ENCODE measurements at places on chromosomes 3 and 15. TPM values are rescaled to one million over a fixed set of nuclear protein-coding genes. Genes with fewer than 3 reads are reported as not detected.

NMD3 gene
- 38.0 TPM for total RNA-seq

PLA1A gene
- 2.8 TPM for total RNA-seq

GOLGA8O gene
- 0.45 TPM for total RNA-seq

CLDND1 gene
- total RNA-seq = 54.4 TPM

SLC27A2 gene
- total RNA-seq = not detected

CLDN1 gene
- 0.62 TPM for total RNA-seq

PXYLP1 gene
- 4.9 TPM for total RNA-seq

DNA sequence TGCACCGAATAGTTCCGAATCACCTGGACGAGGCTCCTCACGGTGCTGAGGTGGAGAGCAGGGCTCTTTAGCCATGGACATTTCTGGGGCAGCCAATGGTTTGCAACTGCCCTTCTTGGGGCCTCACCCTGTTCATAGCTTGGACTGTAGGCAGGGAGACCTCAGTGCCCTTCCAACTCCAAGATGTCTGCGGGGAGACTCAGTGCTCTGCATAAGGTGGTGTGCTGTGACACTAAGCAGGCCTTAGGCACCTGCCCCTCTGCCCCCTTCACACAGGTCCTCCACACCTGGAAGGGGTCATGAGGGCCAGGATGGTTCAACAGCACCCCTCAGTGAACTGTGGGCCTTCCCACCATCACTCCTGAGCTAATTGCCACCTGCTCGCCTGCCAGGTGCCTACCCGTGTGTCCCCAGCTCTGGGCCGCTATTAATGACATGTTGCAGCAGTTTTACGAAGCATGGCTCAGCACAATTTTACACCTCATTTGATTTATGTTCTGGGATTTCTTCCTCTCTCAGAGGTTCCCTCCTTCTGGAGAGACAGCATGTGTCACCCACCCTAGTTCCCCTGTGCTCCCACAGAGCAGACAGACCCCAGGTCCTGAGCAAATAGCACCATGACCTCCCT is 101.2 kb upstream of the SMAD3 start:
- no peak for DNase-seq

GRCh38 chr15:92574161-92574560 is 81.4 kb downstream of the FAM174B start:
- no peak for DNase-seq

- DNase-seq = no peak
These were observed 79.5 kb downstream of the LRRK1 start for GRCh38 chr15:100998630-100999029.

- no peak for DNase-seq
These were observed 183.2 kb downstream of the MEGF11 start for GRCh38 chr15:66070220-66070934.

- DNase-seq = no peak
These were observed 127.1 kb upstream of the ATP10A start for GRCh38 chr15:25990220-25990619.

DNA sequence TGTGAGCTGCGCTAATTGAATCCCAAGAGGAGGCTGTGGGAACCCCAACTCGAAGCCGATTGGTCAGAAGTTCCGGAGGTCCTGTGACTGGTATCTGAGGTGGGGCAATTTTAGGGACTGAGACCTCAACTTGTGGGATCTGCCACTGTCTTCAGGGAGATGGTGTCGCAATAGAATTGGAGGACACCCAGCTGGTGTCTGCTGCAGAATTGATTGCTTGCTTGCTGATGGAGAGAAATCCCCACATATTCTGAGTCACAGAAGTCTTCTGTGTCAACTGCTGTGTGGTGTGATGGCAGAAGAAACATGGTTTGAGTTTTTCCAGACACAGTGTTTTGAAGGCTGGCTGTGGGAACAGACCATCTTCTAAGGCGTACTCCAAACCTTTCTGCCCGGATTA is 99.7 kb upstream of the PLXNA1 start:
- DNase-seq = no peak

DNA sequence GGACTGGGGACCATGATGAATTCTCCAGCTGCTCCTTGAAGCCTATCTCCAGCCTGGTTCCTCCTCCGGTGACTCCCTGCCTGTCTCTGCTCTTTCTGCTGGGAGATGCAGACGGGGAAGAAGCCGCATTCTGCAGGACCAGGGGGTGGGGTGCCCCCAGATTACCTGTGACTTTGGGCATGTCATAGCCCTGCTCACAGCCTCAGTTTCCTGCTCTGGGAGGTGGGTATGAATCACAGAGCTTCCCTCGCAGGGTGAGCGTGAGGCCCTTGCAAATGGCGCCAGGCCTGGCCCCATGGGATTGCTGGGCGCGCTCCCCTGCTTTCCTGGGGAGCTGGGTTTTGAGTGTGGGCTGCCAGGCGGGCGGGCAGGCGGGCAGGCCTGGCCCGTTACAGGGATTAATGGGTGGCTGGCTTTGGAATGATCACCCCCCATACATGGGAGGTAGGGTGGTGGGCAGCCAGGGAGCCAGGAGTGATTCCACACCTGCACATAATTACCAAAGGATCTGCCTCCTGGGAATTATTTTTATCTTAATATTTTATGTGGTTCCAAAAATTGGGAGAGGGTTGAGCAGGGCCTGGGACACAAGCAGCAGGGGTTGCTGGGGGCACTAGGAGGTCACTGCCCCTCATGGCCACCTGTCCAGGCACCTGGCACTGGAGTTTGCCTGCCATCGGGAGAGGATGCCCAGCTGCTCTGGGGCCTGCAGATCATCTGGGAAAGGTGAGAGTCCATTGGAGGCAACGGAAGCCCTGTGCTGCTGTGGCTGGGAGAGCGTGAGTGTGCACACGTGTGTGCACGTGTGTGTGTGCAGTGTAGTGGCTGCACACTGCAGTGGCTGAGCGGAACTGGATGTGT is 106.8 kb downstream of the WNT7A start:
- no peak for DNase-seq

DNA sequence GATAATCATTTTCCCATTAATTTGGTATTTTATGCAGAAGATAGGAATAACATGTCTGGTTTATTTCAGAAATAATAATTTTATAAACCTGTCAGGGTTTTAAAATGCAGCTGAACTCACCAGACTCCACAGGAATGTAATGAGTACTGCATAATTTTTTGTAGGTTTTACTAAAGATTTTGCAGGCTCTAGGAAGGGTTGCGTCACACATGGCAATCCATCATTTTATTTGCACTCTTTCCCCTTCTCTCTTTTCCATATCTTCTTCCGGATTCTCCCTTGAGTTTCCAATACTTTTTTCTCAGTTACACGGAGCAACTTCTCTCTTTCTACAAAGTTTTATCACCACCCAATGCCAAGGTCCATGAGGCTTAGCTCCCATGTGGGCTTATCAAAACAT is 234.7 kb downstream of the NFKBIZ start:
- DNase-seq = peak; percentile 21

GRCh38 chr15:92901072-92901761 is 1.1 kb downstream of the CHD2 start:
- DNase-seq = peak; percentile 23

- DNase-seq = no peak
These were observed 240.6 kb downstream of the OPA1 start for GRCh38 chr3:193833592-193833991.

DNA sequence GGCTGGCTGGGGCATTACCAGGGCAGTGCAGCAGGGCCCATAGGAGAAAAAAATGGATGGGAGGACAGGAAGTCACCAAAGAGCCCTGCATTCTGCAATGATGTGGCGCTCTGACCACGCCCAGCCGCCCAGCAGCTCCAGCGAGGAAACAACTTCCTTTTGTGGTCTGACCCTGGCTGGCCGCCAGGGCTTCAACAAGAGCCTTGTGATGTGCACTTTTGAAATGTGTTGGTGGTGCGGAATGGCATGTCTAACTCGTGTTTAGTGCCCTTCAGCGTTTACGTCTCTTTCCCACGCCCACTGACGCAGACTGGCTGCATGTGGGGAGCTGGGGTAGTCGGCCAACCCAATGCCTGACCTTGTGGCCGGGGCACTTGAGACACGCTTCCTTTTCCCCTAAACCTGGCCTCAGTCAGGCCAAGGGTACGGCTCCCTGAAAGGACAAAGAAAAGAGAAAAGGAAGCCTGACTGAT is 81.9 kb upstream of the CTNNB1 start:
- peak; percentile 90 for DNase-seq

- DNase-seq = no peak
These were observed 6.2 kb upstream of the TIPARP start for GRCh38 chr3:156668073-156668763.

DNA sequence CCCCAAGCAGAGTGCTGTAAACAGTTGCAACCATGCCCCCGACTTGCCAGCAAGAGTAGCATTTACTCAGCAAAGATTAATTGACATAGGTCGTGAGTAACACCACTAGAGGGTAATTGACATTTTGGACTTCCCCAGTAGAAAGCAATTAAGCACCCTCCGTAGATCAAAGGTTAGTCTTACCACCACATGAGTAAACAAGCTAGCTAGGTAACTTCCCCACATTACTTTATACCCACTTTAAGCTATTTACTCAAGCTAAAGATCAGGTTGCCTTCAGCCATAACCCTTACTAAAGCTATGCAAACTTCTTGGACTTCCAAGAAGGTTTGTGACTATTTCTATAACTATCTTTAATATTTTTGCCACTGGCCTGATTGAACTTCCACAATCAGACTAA is 1072.7 kb downstream of the OTOL1 start:
- no peak for DNase-seq

DNA sequence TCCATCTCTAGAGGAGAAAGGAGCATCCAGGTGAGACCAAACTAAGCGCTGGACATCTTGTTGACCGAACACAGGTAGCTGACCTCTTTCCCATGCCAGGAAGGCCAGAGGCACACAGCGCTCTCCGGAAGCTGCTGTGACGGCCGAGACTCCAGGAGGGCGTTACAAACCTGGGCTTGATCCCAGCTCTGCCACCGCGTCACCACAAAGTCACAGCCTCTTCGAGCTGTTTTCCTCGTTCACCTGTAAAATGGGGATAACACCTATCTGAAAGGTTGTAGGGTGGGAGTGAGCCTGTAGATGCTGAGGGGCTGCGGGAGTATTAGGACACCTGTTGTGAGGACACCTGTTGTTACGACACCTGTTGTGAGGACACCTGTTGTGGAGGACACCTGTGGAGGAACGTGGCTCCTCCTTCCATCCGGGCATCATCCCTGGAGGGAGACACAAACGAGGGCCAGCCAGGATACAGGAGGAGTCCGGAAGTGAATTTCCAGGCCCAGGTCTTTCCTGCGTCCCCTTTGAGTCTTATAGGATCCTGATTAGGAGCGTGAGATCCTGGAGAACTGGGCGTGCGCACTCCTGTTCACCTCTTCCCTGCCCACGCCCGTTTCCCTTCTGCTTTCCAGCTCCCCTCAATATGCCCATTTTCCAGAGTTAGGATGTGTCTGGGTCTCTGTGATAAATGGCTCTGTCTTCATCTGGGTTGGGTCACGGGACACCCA is 2.3 kb upstream of the MUC4 start:
- DNase-seq = no peak

DNA sequence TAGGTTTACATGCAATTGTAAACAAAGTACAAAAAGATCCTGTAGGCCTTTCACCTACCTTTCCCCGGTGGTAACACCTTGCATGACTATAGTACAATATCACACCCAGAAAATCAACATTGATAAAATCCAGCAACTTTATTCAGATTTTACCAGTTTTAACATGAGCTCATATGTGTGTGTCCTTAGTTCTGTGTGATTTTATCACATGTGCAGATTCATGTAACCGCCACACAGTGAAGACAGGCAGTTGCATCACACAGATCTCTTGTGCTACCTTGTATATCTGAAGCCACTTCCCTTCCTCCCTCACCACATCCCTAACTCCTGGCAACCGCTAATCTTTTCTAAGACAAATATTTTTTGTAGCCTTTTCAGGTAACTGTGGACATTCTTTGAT is 183.5 kb upstream of the C2CD4B start:
- DNase-seq = no peak

DNA sequence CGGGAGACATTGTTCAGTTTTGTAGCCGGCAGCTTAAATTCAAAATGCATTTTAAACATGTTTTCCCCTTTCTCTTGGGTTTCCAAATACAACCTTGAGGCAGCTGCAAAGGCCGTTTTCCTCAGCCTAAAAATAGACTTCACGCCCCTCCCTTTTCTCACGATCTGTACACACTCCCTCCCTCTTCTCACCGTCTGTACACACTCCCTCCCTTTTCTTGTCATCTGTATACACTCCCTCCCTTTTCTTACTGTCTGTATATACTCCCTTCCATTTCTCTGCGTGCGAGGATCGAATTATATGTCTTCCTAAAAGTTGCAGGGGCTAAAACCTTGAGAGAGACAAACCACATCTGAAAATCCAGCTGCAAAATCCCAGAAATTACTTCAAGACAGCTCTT is 8.9 kb downstream of the MUC4 start:
- DNase-seq = peak; percentile 40

DNA sequence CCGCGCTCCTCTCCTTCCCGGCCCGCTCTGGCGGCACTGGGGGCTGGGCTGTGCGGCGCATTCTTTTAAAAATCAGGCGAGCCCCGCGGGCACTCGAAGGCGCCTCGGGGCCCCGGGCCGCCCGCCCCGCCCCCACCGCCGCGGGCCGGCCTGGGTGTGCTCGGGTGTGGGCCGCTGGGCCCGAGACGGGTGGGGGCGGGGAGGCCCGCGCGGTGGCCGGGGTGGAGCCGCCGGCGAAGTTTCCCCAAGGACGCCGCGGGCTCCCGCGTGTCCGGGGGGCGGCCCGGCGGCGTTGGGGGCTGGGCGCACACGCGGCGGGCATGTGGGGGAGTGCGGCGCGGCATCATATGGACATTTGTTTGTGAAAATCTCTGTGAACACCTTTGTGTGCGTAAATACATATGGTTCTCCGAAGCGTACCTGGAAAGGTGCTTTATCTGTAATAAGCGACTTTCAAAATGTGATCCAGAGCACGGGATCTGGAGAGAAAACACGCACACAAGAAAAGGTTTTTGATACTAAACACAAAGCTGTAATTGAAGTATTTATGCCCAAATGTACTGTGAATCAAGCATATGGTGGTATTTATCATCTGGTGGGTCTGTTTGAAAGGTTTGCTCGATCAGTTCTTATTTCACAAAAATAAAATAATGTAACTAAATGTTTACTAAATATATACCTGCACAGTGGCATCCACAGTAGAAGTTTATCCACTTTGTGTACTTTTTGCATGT is 612 bp upstream of the TBL1XR1 start:
- peak; percentile 69 for DNase-seq

DNA sequence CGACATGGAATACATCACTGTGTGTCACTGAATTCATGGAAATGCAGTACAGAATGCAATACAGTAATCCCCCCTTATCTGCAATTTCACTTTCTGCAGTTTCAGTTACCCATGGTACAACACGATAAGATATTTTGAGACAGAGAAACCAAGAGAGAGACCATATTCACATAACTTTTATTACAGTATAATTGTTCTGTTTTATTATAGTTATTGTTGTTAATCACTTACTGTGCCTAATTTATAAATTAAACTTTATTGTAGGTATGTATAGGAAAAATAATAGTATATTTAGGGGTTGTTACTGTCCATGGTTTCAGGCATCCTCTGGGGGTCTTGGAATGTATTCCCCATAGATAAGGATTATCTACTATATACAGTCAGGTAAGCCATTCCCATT is 61.8 kb downstream of the MBNL1 start:
- DNase-seq = no peak
